ENCODE measurements at places on chromosomes 1 and 21.

- DNase-seq, result no peak
Measured at GRCh38 chr1:18237371-18237770, 129.8 kb downstream of the IGSF21 start.

GRCh38 chr21:31873275-31873695 lies 465 bp downstream of the HUNK start:
- no peak for DNase-seq

GRCh38 chr21:41143596-41144325 lies 24.2 kb upstream of the BACE2 start:
- DNase-seq, result no peak

DNA sequence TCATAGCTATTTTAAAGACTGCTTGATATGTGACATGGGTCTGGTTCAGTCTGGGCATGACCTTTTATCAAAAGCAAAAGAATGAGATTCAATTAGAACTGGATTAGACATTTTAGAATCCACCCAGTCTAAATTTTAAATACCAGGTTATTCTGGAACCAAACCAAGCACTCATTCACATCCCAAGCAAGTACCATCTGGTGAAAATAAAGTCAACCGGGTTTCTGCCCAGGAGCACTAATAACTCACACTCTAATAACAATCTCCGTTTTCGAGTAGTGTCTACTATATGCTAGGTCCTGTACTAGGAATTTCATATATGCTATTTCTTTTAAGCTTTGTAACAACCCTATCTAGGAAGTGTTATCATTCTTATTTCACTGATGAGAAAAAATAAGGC lies 30.6 kb downstream of the ZNHIT6 start:
- DNase-seq, result no peak

DNA sequence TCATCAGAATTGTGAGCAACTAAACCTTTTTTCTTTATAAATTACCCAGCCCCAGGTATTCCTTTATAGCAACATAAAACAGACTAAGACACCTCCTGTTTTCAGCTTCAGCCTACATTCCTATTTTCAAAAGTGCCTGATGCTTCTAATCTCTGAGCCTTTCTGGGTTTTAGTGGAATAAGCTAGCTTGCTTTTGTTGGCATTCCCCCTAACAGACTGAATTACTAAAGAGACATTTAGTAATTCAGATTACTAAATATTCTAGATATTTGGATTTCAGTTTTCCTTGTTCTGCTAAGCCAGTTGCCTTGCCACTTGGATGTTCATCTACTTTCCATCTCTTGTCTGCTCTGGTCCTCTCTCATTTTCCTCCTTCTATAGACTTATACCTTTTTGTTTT lies 10.5 kb upstream of the GNG12 start:
- DNase-seq, result no peak

DNA sequence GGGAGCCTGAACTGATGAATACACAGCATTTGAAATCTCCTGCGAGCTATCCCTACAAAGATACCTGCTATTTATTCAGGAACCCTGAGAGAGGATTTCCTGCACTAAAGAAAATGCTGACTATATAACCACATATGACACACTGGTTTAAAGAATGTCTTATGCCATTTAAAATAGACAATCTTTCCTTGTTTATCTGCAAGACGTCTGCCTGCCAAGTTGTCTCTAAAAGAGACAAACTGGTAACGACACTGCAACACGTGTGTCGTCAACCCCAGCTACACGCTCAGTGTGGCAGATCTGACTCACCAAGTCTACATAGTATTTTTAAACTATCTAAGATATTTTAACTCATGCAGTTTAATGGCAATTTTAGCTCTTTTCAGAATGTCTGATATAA lies 42.7 kb downstream of the APP start:
- DNase-seq, result peak; percentile 45

DNA sequence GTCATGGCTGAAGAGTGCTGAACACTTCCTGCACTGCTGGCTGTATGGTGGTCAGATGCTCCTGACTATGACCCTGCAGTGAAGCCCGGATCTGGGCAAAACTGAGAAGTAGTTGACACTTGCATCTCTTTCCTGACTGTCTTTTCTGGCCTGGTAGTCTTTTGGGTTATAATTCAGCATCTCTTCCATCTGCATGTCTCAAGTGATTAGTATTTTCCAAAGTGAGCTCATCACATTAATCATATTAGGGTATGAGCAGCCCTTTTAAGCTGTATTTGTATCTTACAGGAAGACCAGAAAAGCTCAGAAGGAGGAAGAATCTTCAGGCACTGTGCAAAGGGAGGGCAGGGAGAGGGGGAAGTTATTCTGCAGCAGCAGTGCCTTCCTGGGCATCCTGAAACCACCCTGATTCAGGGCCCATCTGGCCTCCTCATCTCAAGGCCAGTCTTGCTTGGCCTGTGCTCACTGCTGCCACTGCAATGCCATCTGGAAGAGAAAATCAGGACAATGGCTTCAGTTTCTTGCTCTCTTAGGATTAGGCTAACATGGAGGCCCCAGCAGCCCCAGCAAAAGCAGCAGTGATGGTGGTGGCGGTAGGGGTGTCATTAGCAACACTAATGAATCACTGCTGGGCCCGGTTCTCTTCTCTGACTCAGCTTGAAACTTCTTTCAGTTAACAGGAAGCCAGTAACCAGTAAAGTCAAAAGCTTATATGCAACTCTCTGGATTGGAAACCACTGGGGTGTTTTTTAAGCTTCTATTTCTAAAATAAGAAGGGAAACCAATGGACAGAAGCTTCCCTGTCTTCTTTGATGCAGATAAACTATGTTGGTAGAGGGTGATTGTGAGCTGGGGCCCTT lies 63.3 kb upstream of the WDR26 start:
- DNase-seq, result peak; percentile 94

DNA sequence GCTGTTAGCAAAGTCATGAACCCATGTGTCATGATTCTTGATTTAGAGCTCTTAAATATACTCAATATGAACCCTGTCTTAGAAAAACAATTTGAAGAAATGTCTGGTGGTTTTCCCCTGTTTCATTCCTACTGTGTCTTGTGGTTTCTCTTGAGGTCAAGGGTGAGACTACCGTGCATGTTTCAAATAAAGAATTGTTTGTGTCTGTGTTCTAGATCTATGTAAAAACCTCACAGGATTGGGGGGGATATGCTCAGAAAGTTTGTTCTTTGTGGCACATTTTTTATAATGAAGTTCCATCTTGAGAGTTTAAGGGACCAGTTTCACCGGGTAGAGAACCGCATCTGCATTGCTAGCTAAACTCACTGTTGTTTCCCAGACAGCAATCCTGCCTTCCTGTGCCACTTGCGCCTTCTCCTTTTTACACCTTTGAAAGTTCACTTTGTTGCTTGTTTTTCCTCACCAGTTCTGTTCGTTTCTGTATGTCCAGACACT lies 30.9 kb upstream of the CACYBP start:
- DNase-seq, result peak; percentile 90

DNA sequence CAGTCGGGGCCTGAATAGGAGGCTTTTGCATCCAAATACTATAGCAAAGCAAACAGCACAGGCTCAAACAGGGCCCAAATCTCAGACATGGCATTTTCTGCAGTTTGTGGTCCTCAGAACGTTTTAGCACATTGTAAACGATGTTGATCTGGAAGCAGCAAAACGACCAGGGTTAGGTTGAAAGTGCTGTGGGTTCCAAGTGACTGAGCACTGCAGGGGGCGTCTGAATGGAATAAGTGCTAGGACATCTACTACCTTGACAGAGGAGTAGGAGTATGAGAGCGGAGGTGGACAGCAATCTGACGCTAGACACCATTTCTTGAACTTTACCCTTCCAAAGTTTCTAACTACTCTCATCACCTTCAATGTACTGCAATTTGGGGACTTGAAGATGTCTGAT lies 214.9 kb downstream of the BARHL2 start:
- DNase-seq, result no peak

- DNase-seq, result no peak
Measured at GRCh38 chr1:22347854-22348760, 103.5 kb upstream of the ZBTB40 start.

DNA sequence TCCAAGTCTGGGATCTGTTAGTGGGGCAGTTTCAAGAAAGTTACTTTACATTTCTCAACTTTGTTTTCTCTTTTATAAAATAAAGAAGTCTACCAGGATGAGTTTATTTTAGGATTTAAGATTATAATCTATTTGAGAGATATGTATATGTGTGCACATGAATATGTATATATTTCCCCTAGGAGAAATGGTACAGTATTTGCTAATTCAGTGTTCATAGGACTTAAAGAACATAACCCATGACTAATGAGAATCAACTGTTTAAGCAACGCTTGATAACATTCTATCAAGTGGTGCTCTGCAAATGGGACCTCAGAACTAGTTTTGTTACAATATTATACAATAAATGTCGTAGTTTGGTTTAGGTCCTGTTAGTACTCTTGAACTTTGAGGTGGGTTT lies 7.0 kb downstream of the BCAS2 start:
- no peak for DNase-seq

DNA sequence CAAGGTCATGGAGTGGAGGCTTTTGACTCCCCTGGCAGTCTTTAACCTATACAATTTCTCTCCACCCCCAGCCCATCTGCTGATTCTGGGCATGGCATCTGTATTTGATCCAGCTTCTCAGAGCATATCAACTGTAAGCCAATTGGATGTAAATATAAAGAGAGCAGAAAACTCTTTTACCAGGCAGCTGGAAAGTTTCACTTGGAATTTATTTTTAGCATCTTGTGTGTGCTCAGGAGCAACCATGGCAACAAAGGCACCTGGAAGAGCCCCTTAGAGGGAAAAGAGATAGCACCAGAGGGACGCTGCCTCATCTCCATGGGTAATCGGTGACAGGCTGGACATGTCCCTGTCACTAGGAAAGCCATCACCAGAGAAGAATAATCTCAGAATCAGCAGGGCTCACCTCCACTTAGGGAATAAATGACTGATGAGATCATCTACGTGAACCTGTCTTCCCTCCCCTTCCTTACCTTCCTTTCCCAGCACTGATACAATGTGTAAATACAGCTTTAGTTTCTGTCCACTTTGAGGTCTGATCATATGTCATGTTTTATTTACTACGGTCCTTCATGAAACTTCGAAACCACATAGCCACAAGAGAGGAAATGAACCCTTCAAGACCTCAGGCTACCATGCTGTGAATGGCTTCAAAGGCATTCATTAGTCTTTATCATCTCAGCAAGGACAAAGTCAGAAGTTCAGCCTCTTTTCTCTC lies 25.3 kb upstream of the SIPA1L2 start:
- peak; percentile 91 for DNase-seq

GRCh38 chr1:33972676-33973395 lies 109.0 kb downstream of the HMGB4 start:
- DNase-seq, result peak; percentile 34

GRCh38 chr1:150256554-150257341 lies 826 bp upstream of the CA14 start:
- DNase-seq, result no peak

DNA sequence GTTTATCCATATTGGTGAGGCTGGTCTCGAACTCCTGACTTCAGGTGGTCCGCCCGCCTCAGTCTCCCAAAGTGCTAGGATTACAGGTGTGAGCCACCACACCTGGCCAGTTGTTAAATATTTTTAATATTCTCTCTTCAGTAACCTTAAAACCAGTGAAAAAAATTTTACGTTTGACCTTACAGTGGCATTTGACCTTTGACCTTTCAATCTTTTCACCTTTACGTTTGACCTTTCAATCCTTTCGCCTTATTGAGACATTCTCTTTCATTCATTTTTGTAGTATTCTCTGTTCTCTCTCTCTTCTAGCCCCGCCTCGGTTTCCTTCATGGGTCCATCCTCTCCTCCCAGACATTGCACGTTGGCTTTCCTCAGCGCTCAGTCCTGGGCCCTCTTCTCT lies 277.9 kb downstream of the DNM3 start:
- no peak for DNase-seq

DNA sequence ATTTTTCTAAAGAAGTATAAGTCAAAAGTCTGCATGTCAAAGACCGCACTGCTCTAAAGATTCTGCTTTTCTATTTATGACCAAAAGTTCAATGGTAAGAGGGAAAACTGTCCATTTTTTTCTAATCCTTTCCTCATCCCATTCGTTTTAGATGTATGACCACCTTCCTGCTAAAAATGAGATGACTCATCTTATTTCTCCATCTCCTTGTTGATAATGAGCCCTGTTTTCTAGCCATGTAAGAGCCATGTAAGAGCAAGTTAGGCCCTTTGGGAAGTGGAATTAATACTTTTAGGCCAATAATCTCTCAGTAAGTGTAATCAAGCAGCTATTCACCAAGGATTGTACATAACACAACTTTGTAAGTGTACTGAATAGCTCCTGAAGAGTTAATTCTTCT lies 475.6 kb upstream of the B3GALT2 start:
- peak; percentile 17 for DNase-seq

DNA sequence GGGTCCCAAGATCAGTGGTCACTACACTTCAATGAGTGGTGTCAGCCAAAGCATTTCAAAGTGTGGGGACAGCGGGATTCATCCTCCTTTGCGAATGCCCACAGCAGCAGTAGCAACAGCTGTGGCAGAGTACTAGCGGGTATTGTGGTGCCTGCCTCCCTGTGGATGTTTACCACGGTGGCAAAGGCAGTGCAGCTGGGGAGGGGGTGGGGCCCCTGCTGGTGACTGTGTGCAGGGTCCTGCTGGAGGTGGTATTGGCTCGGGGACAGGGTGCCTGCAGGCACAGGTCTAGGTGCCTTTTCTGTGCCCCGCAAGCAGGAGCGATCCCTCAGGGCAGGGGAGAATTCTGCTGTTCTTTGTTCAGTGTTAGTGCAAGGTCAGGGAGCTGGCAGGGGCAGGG lies 415.7 kb downstream of the USP25 start:
- DNase-seq, result no peak

GRCh38 chr1:54971317-54971791 lies 9.1 kb upstream of the TMEM61 start:
- peak; percentile 81 for DNase-seq

DNA sequence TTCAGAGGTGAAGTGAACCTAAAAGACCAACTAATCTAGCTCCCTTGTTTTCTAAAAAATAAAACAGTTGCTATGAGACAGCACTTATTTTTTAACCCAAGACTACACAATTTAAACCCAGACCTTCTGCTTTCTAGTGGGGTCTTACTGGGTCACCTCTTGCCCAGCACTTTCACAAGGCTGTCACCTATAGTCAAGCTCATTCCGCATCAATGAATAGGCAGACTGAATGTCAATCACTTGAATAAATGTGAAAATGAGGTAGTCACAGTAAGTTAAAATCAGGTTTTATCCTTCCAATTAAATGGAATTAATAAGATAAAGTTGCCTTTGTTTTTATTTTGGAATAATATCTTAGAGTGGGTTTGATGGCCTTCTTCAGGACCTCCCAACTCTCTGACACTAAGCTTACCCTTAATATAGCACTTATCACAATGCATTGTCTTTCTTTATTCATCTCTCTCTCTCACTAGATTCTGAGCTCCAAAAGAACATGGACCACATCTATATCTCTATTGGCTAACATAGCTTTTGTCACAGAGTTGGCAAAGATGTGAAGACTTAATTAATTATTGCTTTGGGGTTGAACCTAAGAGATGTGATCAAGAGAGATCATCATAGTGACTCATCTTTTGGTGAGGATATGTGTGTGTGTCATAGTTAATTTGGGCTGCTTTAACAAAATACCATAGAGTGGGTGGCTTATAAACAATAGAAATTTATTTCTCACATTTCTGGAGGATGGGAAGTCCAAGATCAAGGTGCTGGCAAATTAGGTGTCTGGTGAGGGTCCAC lies 248.7 kb upstream of the DAB1 start:
- DNase-seq, result no peak

- no peak for DNase-seq
Measured at GRCh38 chr1:162706606-162707005, 74.3 kb downstream of the DDR2 start.
